IMR-90 (cell line): ENCODE measurements at places on chromosomes 7 and 10. TPM values are rescaled to one million over a fixed set of nuclear protein-coding genes. Genes with fewer than 3 reads are reported as not detected.

DNA sequence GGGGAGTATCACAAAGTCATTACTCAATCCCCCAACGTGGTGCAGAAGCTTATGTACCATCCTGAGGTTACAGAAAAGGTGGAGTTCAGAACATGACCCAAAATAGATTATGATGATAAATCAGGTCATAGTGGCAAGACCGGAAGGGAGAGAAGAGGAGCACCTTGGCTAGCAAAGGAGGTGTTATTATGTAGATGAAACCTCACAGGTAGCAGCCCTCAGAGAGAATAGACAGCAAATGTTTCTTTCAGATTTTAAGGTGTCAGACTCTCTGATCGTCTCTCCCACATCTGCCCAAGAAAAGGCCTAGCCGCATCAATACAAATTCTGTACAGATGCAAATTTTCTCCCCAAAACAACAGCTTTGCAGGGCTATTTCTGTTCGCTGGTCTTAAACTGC is 88.3 kb upstream of the SEMA3D start:
- DNase-seq, result no peak
- no peak overlapping the region for H3K27ac ChIP-seq
- H3K4me3 ChIP-seq, result no peak overlapping the region

DNA sequence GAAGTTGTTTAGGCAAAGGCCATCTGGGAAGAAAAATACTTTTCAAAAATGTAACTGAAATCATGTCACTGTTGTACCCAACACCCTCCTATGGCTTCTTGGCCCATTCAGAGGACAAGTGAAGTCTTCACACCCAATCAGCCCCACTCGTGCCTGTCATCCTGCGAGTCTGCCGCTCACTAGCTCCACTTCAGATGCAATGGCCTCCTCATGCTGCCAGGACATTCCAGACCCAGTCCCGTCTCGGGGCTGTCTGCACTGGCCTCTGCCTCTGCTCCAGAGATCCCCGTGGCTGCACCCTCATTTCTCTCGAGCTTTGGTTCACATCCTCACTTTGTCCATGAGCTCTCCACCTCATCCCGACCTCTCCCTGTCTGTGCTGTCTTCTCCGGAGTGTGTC is 227.1 kb downstream of the KCNMA1 start:
- no peak overlapping the region for H3K4me3 ChIP-seq
- H3K4me1 ChIP-seq, result peaks cover 19% of the 10 kb centered on the region
- no peak for DNase-seq
- no peaks in the 10 kb centered on the region for H3K36me3 ChIP-seq

GRCh38 chr7:116261904-116262303 is 51.6 kb downstream of the TES start:
- H3K4me1 ChIP-seq, result peaks cover 17% of the 10 kb centered on the region; the same call in 1 of the 2 replicates
- H3K4me3 ChIP-seq, result no peak overlapping the region
- no peak for DNase-seq
- peaks cover 3% of the 10 kb centered on the region; the same call in 1 of the 2 replicates for H3K36me3 ChIP-seq
- H3K27me3 ChIP-seq, result no peaks in the 10 kb centered on the region
- H3K27ac ChIP-seq, result no peak overlapping the region

- peak; percentile 73 for DNase-seq
- peaks cover 8% of the 10 kb centered on the region for H3K4me1 ChIP-seq
- H3K27ac ChIP-seq, result no peak overlapping the region
- no peaks in the 10 kb centered on the region for H3K27me3 ChIP-seq
- no peak overlapping the region for H3K4me3 ChIP-seq
These were observed 6.0 kb upstream of the ZRANB1 start for GRCh38 chr10:124935946-124936345.

- no peak overlapping the region for H3K27ac ChIP-seq
- DNase-seq, result peak; percentile 64
- peaks cover 43% of the 10 kb centered on the region for H3K36me3 ChIP-seq
- no peak overlapping the region for H3K4me3 ChIP-seq
These were observed 91.2 kb downstream of the GTF2IRD1 start for GRCh38 chr7:74544706-74545469.

Gene VWA2
- total RNA-seq, result not detected in 2 replicates

Gene PARP12
- 6.9 and 7.2 TPM in 2 replicates for total RNA-seq

- no peak for DNase-seq
- H3K27me3 ChIP-seq, result no peaks in the 10 kb centered on the region
- H3K4me1 ChIP-seq, result no peaks in the 10 kb centered on the region
- no peaks in the 10 kb centered on the region for H3K36me3 ChIP-seq
These were observed 77.6 kb downstream of the VPS41 start for GRCh38 chr7:38831259-38831996.

DNA sequence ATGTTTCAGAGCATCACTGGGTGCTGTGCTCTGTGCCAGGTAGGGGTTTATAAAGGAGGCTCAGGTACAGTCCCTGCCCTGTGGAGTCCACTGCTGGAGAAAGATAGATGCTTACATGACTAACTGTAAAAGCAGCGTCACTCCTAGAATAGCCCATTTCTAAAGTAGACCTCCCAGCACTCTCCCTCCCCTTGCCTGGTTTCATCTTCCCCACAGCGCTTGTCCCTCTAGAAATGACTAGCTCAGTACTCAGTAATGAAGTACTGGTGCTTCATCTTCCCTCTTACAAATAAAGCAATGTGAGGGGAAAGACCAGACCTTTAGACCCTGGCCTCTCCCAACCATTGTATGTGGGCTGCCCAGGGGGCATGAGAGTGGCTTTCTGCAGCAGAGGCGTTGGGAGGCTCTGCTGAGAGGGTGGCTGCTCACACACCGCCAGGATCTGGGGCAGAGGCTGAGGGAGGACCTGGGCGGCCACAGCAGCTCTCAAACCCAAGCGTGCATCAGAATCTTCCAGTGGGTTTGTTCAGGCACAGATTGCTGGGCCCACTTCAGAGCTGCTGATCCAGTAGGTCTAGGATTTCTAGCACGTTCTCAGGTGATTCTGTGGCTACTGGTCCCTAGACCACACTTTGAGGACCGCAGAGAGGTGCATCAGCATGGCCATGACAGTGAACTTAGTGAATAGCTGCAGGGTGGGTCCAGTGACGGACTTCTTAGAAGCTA is 110.3 kb upstream of the ANLN start:
- peak; percentile 63 for DNase-seq
- peaks cover 5% of the 10 kb centered on the region; the same call in 1 of the 2 replicates for H3K36me3 ChIP-seq
- H3K27me3 ChIP-seq, result no peaks in the 10 kb centered on the region
- no peak overlapping the region for H3K4me3 ChIP-seq
- peaks cover 38% of the 10 kb centered on the region for H3K4me1 ChIP-seq
